ENCODE measurements at places on chromosomes 16 and 17.

- no peak for DNase-seq
These were observed 750 bp upstream of the GSDMB start for GRCh38 chr17:39919087-39919683.

DNA sequence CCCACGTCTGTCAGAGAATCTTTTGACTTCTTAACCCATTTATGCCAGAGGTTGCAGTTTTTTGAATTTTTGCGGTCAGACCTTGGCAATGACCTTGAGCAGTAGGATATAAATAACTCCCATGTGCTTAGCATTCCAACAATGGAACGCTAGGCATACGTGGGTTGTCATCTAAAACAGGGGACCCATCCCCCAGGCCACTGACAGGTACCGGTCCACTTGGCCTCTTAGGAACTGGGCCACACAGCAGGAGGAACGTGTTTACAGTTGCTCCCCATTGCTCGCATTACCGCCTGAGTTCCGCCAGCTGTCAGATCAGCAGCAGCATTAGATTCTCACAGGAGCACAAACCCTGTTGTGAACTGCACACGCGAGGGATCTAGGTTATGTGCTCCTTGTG, 76.8 kb upstream of the LGALS9 start:
- DNase-seq, result no peak

- no peak for DNase-seq
These were observed 219.1 kb upstream of the IRX3 start for GRCh38 chr16:54505549-54506213.

- no peak for DNase-seq
These were observed 88.5 kb upstream of the ZNF267 start for GRCh38 chr16:31785126-31785525.

- DNase-seq, result no peak
These were observed 13.0 kb downstream of the CDYL2 start for GRCh38 chr16:80791411-80791810.

DNA sequence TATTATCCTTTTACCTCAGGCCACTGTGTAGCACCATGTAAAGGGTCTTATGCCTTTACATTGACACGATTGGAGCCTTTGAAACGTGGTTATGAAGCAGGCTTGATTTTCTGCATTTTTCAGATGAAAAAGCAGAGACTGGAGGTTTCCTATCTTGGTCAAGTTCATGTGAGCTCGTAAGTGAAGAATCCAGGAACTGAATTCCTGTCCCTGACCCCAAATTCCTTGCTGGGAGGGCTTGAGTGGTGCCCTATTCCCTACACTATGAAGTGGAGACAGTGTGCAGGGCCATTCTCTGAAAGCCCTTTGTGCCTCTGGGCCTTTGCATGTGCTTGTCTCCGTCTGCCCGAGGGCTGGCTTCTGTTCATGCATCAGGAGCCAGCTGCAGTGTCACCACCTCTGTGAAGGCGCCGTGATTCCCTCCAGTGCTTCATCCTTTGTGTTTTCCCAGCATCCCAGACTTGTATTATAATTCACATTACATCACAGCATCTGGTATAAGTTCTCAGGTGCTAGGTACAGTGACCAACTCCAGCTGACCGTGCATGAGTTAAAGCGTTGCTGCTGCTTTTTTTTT, 181.1 kb downstream of the SNX29 start:
- DNase-seq, result no peak

GRCh38 chr17:69142175-69142802, 594 bp upstream of the ABCA6 start:
- no peak for DNase-seq

GRCh38 chr16:66334853-66335574, 31.5 kb upstream of the CDH5 start:
- no peak for DNase-seq

GRCh38 chr17:7745748-7746470, 28.4 kb downstream of the DNAH2 start:
- DNase-seq, result no peak

GRCh38 chr17:67138392-67138791, 94.0 kb downstream of the CACNG1 start:
- no peak for DNase-seq

GRCh38 chr17:16463358-16464302, 28.4 kb downstream of the LRRC75A start:
- no peak for DNase-seq

DNA sequence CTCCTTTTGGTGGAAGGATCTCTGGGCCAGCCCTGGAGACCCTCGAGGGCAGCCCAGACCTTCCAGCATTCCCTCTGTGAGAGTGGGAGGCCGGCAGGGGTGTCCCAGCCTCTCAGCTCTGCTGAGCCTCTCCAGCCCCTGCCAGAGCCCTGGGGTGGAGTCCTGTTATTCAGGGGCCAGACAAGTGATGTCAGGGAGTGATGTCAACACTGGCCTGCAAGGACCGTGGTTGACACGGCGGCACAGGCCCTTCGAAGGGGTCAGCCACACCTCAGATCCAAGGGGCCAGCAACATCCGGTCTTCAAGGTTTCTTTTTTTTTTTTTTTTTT, 231.2 kb downstream of the KATNIP start:
- no peak for DNase-seq

DNA sequence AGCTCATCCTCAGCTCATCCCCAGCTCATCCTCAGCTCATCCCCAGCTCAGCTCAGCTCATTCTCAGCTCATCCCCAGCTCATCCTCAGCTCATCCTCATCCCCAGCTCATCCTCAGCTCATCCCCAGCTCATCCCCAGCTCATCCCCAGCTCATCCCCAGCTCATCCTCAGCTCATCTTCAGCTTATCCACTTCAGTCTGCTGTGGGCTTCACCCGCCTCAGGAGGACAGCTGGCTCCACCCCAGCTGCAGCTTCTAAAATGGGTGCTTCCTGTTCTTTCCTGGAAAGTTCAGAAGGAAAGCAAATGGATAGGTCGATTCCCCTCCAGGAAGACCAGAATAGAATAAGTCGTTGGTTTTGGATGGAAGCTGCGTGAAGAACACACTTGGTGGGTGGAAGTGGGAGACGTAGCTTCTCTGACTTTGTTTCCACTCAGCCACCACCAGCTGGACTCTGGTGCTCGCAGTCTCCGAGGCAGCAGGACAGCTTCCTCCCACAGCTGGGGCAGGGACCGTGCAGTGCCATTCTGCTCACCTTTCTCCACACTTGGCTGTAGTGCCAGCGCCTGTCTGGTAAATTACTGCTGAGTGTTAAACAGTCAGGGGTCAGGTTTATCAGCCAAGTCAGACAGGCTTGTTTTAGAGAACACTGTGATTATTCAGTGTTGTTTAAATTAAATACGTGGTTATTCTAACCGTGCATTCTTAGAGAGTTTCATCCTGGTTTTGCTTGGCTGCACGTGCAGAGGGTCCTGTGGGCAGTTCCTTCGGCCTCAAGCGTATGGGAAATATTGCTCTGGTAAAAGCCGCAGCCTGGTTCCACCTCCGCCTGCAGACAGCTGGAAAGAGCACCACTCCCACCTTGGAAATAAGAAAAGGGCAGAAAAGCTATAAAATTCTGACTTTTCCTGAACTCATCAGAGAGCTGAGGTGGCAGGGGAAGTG, 61.0 kb upstream of the CHMP6 start:
- DNase-seq, result no peak
